ENCODE measurements at places on chromosomes 7 and 10.

GRCh38 chr10:101563497-101564040 is 24.5 kb downstream of the POLL start:
- DNase-seq = peak; percentile 36

- DNase-seq = no peak
Observed at GRCh38 chr7:96041171-96041570, 268.8 kb downstream of the DYNC1I1 start.

DNA sequence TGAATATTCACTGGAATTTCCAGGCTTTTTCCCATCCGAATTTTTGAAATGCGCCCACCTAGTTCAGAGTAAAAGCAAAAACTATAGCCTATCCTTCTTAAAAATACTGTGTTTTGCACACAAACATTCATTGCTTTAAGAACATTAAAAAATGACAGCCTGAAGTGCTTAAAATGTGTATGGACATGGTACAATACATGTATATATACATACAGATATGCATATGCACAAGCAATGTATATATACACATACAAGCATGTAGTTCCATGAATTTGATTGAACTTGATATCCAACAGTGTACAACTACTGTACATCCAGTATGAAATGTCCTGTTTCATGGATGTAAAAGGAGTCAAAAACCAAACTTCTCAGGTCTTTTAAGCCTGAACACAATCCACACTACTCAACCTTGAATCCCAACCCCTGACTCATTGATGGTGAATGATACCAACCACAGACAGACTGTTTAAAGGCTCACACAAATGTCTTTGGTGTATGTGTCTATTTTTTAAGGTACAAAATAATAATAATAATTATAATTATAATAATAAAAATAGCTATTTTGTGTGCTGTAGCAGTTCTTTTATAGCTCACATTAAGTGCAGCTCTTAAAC is 14.8 kb downstream of the INHBA start:
- no peak for DNase-seq

GRCh38 chr10:93816123-93816747 is 58.5 kb downstream of the LGI1 start:
- DNase-seq = peak; percentile 74

DNA sequence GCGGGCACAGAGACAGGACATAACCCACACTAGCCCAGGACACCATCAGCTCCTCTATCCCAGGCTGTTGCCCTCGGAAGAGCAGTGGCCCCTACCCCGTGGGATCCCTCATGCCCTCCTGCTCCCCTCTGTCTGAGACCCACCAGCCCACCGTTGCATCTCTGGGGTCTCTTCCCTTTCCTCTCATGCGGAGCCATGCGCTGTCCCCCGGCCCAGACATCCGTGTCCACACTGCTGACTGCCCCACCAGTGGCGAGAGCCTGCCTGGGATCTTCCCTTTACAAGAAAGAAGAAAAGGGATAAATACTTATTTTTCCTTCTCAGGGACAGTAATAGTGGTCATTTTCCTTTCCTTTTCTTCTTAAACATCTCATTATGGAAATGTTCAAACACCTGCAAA is 115.4 kb downstream of the WDR37 start:
- no peak for DNase-seq

- DNase-seq = no peak
Observed at GRCh38 chr10:95234951-95235350, 40.9 kb downstream of the ACSM6 start.

- DNase-seq = no peak
Observed at GRCh38 chr7:141027043-141027442, 12.3 kb upstream of the MRPS33 start.

GRCh38 chr7:26759108-26759507 is 105.3 kb downstream of the SKAP2 start:
- DNase-seq = no peak

DNA sequence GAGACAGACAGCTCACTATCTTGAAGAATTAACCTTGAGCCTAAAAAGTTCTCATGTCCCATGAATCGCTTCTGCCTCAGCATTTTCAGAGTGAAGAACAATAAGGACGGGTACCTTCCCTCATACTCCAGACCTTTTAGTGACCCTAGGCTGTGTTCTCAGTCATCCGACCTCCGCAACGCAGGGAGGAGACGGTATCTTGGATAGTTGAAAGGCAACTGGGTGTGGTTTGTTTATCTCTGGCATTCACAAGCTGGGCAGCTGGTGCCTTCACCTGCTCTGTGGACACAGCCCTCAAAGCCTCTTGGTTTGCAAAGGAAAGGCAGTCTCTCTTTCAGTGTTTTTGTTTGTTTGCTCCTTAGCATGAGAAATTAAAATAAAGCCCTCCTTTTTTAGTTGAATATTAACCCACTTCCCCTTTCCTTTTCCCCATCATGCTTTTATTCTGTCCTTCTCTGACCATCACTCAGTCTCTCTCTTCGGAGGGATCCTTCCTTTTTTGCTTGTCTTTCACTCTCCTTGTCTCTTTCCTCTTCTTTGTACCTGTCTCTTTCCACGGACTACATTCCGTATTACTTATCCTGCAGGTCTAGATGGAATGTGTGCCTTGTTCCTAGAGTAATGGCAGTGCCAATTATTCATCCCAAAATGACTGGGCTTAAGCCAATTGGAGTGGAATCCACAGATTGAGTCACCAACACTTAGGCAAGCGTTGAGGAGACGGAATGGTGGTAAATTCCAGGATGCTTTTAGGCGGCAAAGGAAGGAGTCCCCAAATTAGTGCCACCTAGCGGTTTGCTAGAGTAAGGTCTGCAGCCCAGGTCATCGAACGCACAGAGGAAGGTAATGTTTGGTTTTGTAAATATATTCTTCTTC is 45.8 kb downstream of the PRR15 start:
- peak; percentile 50 for DNase-seq

DNA sequence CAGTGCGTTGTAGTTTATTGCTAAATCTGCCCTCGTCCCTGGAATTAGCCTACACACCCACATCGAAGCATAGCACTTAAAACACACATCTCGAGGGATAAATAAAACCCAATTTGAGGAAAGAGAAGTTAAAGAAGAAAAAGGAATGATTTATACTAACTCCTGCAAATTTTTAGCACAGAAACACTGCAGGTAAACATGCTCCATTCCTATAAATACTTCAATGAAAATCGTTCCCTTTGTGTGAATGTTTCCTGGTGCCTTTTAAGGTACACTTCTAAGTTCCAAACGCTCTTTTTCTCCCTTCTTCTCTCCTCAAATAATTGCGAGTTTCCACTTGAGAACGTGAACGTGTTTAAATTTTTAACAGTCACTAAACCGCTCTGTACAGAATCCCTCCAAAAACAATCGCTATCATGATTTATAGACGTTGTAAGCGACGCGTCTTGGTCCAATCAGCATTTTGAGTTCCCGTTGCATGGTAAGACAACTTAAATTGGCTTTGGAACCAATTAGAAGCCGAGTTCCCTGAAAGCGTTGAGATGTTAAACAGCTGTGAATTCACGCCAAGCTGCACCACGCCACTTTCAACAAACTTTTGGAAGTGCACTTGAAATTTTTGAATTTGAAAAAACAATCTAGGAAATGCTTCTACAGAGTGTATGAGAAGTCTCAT is 12.5 kb upstream of the EBLN1 start:
- no peak for DNase-seq

- DNase-seq = no peak
Observed at GRCh38 chr10:81472927-81473470, 402.0 kb upstream of the NRG3 start.

- no peak for DNase-seq
Observed at GRCh38 chr7:106723398-106723797, 62.4 kb upstream of the CCDC71L start.

DNA sequence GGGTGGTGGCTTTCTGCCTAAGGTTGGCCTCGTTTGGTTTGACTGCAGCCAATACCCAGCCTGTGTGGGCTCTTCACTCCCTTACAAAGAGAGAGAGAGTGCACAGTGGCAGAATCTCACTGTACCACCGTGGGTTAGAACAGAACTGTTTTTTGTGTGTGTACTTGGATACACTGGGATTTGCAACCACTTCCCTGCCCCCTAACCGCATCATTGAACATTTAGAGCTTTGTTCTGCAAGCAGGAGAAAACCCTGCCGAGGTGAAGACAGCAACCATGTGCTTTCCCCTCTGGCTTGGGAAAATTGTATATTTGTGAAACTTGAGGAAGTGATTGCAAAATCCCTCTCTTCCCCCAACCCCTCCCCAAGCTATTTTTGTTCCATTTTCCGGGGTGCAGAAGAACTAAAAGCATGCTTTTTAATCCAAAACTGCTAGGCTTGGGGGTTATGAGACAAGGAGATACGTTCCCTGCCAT is 201.2 kb downstream of the TCF7L2 start:
- DNase-seq = no peak

- no peak for DNase-seq
Observed at GRCh38 chr10:5615316-5615715, 51.1 kb downstream of the ASB13 start.

DNA sequence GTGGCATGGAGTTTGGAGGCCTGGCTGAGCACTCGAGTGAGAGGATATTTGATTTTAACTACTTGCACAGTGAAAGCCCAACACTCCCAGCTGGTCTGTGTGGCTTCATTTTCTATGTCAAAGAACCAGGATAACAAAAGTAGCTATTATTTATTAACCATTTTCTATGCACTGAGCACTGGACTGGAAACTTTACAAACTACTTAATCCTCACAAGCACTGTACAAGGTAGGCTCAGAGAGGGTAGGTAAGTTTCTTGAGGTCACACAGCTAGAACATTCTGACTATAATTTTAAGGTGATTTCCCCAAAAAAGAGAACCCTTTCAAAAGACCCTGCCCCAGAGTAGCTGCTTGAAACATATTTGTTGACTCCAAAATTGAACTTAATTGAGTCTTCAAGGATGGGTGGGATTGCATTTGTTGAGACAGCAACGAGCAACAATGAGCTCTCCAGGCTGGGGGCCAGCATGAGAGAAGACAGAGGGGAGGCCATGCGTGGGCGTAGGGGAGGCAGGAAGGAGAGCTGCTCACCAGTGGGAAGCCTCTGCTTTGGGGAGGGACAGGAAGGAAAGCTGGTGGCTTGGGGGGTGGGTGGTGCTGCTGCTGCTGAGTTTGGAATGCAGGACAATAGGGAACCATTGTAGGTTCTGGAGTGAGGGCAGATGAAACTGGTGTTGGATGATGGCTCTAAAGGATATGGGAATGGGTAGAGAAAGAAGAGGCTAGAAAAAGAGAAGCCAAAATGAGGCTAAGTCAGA is 31.5 kb downstream of the FAM241B start:
- no peak for DNase-seq

DNA sequence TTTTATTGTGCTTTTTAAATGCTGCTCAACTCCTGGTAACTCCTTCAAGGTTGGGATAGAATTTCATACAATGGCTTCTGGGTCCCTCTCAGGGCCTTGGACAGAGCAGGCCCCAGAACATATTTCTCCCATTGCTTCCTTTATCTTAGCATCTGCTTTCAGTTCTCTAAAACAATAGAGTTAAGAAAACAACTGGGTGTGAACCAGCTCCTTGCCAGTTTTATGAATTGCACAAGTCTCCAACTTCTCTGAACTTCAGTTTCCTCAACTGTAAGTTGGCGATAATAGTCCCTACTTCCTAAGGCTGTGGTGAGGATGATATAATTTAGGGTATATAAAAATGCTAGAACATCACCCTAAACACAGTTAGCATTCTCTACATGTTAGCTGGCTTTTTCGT is 77.0 kb upstream of the INHBA start:
- DNase-seq = no peak

DNA sequence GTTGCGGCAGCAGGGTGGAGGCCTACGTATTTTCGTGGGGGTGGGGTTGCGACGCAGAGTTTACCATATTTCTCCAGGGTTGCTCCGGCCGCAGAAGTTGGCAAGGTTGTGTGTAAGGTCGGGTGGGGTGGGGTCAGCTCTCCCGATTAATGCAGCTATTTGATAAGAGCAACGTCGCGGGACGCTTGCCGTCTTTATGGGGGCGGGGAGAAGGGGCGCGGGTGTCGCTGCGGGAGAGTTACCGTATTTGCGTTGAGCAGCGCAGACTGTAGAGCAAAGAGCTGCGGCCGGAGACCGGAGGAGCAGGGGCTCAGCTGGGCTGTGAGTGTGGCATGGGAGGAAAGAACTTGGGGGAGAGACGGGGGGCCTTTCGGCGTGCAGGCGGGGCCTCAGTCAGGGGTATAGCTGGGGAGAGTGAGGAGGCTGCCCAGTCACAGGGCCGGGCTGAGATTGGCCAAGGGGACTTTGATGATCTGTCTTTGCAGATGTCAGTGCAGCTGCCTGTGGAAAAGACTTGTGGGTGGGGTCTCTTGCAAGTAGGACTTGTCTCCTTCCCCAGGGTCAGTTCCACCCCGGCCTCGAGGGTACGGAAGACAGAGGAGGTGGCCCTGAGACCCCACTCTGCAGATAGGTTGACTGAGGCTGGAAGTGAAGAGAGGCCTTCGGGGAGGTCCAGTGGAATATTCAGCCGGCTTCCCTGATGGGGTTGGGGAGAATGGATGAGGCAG is 26.6 kb downstream of the ZNF775 start:
- DNase-seq = peak; percentile 72

- no peak for DNase-seq
Observed at GRCh38 chr7:139094596-139094995, 14.9 kb downstream of the ZC3HAV1 start.

DNA sequence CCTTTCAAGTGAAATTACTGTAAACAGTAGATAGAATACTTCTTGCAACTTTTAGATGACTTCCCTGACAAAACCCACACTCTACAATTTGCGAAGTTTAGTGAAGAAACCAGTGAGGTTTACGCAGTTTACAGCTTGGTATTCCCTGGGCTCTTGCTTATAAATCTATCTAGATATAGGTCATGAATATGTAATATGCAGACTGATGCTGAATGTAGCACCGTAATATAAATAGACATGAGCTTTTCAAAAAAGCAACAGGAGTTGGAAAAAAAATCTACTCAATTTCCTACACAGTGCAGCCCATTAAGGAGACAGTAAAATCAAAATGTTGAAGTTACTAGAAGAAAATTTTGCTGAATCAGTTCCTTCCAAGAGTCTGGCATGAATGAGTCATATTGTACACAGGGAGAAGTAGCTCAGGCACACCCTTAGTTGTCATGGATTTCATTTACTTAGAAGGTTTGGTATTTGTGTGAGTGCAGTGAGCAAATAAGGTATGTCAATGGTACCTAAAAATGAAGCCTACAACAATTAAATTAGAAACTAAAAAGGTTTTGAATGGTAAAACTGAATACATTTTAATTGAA is 67.7 kb upstream of the NEUROD6 start:
- no peak for DNase-seq

DNA sequence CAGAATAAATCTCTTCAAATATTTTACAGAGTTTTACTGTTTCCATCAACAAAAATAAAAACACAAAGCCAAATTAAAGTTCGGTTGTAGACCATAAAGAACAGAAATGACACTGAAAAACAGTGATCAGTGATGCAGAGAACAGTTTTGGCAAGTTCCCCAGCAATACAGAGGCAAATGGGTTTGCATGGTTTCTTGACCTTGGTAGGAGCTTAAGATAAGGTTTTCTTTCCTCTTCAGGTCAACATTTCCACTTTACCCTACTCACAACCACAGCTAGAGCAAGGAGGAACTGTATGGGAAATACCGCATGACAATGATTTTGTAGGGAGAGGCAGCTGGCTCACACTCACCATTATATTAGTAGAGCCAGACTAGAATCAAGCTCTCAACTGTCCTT is 199.5 kb downstream of the SH2D4B start:
- DNase-seq = no peak

All from ecto neural progenitor cell (in vitro differentiated cells).